ENCODE measurements at places on chromosomes 12 and 14. TPM values are rescaled to one million over a fixed set of nuclear protein-coding genes. Genes with fewer than 3 reads are reported as not detected.

The FITM1 gene
- 137 TPM for total RNA-seq

The ATF1 gene
- 56.4 TPM for total RNA-seq

The CLBA1 gene
- total RNA-seq = 3.0 TPM

The FLRT2 gene
- total RNA-seq = 22.7 TPM

The NRXN3 gene
- total RNA-seq = 0.02 TPM

The HECTD1 gene
- total RNA-seq = 145 TPM

The EPYC gene
- total RNA-seq = not detected

The ZNF384 gene
- 46.5 TPM for total RNA-seq

The MIPOL1 gene
- total RNA-seq = 10.6 TPM

The TBX5 gene
- not detected for total RNA-seq

The FICD gene
- total RNA-seq = 2.9 TPM

The BATF gene
- total RNA-seq = not detected

The SYNE3 gene
- total RNA-seq = 34.1 TPM

The FAM222A gene
- 18.9 TPM for total RNA-seq

The SLC41A2 gene
- 2.4 TPM for total RNA-seq

The PDZRN4 gene
- total RNA-seq = not detected

The LRRC9 gene
- total RNA-seq = not detected

The GPR84 gene
- total RNA-seq = not detected

The IRAK3 gene
- total RNA-seq = 57.3 TPM

The EEA1 gene
- total RNA-seq = 8.2 TPM

The INHBE gene
- 17.0 TPM for total RNA-seq

The CAPS2 gene
- 1.1 TPM for total RNA-seq

The FIGNL2 gene
- 0.02 TPM for total RNA-seq

The GALNT8 gene
- total RNA-seq = not detected

The TOMM20L gene
- total RNA-seq = not detected

The TMEM253 gene
- total RNA-seq = not detected

The SRGAP1 gene
- 6.2 TPM for total RNA-seq

The SLC35E3 gene
- 10.5 TPM for total RNA-seq

The OSGEP gene
- 27.2 TPM for total RNA-seq

The TRMT5 gene
- 16.3 TPM for total RNA-seq

The SIVA1 gene
- total RNA-seq = 105 TPM

The CACNA1C gene
- total RNA-seq = not detected

The AMDHD1 gene
- not detected for total RNA-seq

The CPNE6 gene
- not detected for total RNA-seq

The C1S gene
- total RNA-seq = not detected

The GCH1 gene
- total RNA-seq = 3.4 TPM

The ERH gene
- 195 TPM for total RNA-seq

The LGR5 gene
- total RNA-seq = 5.1 TPM

The TSFM gene
- 440 TPM for total RNA-seq

The IFNG-AS1 gene
- not detected for total RNA-seq

The STYK1 gene
- not detected for total RNA-seq

The AREL1 gene
- total RNA-seq = 34.3 TPM

The PCED1B gene
- total RNA-seq = not detected

The PTPRB gene
- total RNA-seq = 0.02 TPM

The SERPINA5 gene
- 0.14 TPM for total RNA-seq

The PTPN21 gene
- total RNA-seq = 12.6 TPM

The DLK1 gene
- total RNA-seq = 0.28 TPM

The GARIN6 gene
- total RNA-seq = not detected

The SCN8A gene
- total RNA-seq = 0.33 TPM

The LRCOL1 gene
- not detected for total RNA-seq

The WSCD2 gene
- total RNA-seq = not detected

The RBP5 gene
- not detected for total RNA-seq

The ACVR1B gene
- 22.4 TPM for total RNA-seq

The TAMALIN gene
- total RNA-seq = 3.3 TPM

The LALBA gene
- total RNA-seq = not detected

All from SJCRH30 (cell line).